Urinary bladder (tissue), 4 donors: ENCODE measurements at places on chromosomes 12 and 14.

GRCh38 chr14:55929136-55929535 lies 189.1 kb upstream of the PELI2 start:
- no peak for DNase-seq

DNA sequence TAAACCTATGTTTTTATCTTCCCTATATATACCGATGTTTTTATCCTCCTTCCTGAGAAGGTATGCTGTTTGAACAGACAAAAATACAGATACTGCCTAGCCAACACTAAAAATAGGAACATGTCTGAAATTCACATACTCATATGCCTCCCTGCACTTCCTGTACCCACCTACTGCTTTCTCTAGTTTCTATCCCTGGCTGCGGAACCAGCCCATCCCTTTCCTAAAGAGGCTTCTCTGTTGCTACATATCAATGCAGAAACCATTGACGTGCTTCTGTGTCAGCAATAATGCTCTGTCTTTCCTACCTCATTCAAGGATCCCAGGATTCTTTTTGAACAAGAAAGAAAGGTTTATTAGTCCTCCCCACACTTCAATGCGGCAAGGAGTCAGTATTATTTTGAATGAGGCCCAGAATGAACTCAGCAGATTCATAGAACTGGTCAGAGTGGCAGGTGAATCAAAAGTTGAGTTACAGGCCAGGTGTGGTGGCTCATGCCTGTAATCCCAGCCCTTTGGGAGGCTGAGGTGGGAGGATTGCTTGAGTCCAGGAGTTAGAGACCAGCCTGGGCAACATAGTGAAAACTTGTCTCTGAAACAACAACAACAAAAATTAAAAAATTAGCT lies 67.8 kb upstream of the NAP1L1 start:
- no peak for DNase-seq

DNA sequence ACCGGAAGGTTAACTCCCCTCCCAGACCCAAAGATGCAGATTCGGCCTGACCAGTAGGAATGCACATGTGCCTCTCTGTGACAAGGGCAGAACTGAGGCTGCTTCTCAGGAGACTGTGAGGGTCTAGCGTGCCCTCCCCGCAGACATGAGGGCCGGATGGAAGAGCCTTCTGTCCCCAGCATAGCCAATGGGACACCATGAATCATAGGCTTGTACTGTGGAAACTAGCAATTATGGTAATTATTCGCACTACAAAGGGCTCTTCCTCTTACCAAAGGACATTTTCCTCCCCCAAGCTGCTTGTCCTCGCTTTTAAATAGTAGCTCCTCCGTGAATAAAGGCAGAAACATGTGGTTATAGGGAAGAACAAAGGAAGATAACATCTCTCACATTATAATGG lies 6.2 kb downstream of the COA8 start:
- DNase-seq: no peak

GRCh38 chr12:47753021-47754001 lies 5.4 kb downstream of the RAPGEF3 start:
- no peak for DNase-seq

DNA sequence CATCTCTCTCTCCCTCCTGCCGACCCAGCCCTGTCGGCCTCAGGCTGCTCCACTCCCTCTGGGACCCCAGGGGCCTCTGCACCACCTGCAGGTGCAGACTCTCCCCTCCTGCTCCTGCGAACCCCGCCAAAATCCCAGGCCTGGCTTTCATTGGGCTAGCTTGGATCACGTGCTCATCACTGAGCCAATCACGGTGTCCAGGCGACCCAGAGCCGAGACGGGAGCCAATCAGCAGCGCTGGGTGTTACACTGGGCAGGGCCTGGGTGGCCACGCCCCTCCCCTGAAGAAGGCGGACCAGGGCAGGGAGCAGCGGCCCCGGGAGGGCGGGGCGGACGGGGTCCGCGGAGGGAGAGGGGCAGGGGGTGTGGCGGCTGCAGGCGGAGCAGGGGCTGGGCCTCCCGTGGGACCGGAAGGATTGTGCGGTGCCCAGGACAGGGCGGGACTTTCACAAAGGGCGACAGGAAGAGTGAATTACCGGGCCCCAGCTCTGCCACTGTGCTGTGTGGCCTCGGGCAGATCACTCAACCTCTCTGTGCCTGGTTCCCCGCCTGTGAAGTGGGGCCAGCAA lies 66.6 kb upstream of the FBRSL1 start:
- DNase-seq: no peak

GRCh38 chr12:132872975-132873421 lies 14.4 kb downstream of the CHFR start:
- no peak for DNase-seq

GRCh38 chr14:59284059-59284458 lies 95.6 kb downstream of the DAAM1 start:
- DNase-seq: no peak

DNA sequence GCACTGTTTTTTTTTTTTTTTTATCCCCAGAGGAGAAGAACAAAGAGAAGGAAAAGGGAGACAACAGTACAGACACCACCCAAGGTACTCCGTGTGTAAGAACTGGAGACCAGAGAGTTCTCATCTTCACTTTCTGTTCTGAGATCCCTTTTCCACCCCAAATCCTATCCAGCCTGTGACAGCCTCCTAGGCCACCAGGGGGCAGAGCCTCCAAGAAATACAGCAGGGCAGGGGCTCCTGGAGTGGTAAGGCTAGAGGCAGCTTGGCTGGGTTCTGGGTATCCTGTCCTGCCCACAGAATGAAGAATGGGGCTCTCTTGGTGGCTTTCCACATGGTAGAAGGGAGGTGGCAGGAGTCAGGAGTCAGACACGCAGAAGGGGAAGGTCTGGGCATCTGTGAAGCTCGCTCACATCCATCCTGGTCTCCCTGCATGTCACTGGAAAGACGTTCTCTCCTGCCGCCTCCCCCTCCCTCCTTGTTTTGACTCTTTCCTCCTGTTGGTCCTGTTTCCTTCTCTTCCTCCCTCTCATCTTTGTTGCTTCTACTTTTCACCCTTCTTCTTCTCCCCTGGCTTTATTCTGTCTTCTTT lies 12.0 kb downstream of the CLSTN3 start:
- DNase-seq: no peak

- peak; percentile 25 for DNase-seq
Measured at GRCh38 chr12:98439981-98440581, 75.3 kb upstream of the TMPO start.

DNA sequence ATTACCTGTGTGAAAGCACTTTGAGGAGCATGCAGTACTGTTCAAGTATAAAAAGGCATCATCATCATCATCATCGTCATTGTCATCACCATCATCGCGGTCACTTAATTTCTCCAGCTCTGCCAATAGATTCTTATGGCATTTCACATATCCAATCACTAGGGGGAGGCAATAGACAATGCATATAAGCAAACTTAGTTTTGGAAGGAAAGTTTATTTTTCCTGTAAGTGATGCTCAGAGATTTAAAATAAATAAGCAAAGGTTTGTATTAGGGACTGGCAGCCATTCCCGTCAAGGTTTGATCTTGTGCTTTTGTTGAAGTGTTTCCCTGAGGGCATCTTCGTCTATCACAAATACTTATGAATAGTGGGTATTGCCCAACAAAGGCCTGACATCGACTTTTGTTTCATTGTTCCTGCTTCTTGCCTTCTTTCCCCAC lies 127.4 kb downstream of the KTN1 start:
- DNase-seq: no peak

DNA sequence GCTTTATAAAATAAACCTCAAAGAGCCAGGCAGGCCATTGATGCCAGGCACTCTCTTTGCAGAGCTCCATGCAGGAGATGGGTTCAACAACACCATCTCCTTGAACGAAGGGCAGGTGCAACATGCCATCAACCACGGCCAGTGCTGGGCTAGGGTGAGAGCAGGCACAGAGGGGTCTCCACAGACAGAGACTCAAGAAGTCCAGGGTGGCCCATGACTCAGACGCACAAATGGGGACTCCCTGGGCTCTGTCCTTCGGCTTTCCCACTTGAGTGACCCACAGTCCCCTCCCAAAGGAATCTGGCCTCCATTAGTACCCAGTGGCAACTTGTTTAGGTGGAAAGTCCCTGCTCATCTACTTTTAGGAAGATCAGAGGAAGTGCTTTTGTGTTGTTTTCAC lies 124.4 kb upstream of the PZP start:
- DNase-seq: no peak

- DNase-seq: no peak
Measured at GRCh38 chr12:91567100-91567485, 384.5 kb upstream of the DCN start.

- no peak for DNase-seq
Measured at GRCh38 chr12:114506651-114507050, 100.7 kb upstream of the TBX5 start.

DNA sequence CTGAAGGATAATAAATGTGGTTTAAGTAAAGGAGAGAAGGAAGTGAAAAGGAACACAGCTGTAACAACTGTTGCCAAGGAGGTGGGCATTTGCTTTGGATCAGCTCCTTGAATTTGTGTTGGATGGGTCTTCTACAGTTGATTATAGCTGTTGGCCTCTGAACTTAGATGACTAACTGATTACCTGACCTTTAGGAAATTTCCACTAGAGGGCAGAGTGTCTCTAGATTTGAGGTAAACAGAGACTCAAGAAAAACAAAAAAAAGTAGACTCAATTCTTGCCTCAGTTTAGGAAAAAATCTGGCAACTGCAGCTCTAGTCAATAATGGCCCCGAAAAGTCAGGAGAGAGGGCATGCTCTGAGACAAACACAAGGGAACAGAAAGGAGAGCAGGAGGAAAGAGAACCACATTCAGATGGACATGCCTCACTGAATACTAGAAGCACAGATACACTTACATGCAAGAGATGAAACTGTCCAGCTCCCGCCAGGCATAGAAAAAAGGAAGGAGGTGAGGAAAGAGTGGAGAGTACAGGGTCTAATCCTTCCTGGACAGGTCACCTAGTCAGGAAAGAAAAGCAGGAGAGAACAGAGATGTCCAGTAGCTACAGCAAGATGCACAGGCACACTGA lies 20.6 kb downstream of the COX14 start:
- no peak for DNase-seq

- no peak for DNase-seq
Measured at GRCh38 chr14:106506881-106507305, 980.5 kb downstream of the TMEM121 start.

DNA sequence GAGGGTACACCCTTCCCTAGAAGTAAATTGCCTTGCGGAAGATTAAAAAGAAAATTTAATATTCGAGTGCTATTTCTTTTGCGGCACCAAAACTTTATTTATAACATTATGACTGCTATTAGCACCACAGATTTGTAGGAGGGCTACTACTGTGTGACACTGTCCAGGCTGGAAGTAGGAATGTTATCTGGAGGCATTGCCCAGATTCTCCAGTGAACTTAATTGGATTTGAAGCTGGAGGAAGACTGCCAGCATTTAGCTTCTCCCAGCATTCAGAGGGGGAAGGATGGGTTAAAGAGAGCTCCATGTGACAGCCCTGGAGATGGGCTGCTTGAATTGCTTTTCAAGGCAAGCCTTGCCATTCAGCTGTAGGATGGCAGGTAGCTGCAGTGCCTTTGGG lies 107.0 kb upstream of the RBM19 start:
- DNase-seq: no peak

GRCh38 chr14:80212023-80212397 lies 706 bp upstream of the DIO2 start:
- no peak for DNase-seq

- no peak for DNase-seq
Measured at GRCh38 chr14:32457213-32457920, 128.3 kb downstream of the AKAP6 start.

DNA sequence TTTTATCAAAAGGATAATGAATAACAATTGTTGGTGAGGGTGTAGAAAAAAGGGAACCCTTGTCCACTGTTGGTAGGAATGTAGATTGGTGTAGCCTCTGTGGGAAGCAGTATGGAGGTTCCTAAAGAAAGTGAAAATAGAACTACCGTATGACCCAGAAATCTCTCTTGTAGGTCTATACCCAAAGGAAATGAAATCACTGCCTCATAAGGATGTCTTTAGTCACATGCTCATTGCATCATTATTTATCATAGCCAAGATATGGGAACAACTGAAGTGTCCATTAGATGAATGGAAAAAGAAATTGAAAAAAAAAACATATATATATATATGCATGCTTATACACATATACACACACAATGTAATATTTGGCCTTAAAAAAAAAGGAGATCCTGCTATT lies 158.8 kb upstream of the NPAS3 start:
- DNase-seq: no peak

DNA sequence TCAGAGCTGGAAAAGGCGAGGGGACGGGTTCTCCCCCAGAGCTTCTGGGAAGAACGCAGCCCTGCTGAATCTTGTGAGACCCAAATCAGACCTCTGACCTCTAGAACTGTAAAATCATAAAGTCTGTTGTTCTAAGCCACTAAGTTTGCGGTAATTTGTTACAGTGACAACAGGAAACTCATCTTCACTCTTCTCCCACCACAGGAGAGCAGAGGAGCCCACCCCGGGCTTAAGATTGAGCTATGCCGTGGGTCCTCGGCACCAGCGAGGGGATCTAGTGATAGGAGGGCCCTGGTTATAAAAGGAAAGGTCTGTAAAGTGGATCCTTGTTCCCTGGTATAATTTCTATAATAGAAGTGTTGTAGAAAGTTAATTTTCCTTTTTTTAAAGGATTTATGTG lies 7.6 kb downstream of the MLXIP start:
- DNase-seq: no peak

DNA sequence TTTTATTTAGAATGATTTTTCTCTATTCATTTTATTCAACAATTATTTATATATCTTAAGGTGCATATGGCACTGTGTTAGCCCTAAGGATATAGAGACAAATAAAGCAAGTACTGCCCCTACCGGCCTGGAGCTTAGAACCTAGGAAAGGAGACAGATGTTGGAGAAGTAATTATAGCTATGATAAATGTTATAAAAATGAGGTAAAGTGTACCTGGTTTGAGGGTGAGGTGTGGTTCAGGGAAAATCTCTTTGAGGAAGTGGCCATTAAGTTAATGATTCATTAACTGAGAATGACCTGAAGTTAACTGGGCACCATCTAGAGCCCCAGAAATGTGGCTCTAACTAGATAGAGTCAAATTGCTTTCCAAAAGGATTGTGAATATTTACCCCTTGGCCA lies 31.9 kb downstream of the CDKL1 start:
- no peak for DNase-seq

DNA sequence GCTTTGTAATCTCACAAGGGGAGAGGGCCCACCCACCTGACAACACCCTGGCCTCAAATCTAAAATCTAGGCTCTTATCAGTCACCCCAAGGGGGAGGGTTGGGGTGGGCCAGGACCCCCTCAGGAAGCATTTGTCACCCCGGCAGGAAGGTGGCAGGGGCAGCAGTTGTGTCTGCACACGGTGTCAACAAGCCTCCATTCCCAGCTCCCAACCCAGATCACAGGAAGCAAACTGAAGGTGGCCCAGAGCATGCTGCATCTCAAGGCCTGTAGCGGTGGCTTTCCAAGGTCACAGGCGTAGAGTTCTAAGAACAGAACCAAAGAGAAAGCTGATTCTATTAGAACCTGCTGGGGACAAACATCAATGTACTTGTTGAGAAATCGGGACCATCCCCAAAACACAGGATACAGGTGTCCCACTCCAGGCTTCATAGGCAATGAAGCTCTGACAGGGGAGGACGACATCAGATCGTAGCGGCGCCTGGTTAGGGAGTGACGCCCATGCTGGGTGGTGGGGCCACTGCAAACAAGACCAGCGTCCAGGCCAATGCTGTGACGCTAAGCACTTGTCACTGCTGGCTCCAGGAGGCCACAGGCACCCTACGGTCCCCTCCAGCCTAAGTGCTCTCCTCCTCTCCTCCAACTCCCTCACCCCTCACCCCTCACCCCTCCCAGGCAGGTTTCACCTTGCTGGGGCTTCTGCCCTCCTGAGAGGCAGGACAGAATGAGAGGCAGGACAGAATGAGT lies 52.9 kb downstream of the CCDC88C start:
- DNase-seq: no peak
